ENCODE measurements at places on chromosomes 7 and 10.

DNA sequence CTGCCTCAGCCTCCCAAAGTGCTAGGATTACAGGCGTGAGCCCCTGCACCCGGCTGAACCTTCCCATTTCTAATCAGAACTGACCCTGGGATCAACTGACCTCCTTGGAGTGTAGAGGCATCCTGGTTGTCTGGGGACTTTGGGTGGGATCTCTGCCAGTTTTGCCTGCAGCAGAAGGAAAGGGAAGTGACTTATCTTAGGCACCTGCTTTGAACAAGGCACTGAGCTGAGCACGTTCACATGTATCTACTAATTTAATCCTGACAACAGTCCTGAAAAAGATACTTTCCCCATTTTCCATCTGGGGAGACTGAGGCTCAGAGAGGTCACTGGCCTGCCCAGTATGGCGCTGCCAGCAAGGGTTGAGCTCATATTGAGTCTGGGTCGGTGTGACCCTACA is 153.4 kb downstream of the CUX1 start:
- no peak for DNase-seq

- no peak for DNase-seq
These were observed 36.7 kb downstream of the WAC start for GRCh38 chr10:28569506-28570159.

DNA sequence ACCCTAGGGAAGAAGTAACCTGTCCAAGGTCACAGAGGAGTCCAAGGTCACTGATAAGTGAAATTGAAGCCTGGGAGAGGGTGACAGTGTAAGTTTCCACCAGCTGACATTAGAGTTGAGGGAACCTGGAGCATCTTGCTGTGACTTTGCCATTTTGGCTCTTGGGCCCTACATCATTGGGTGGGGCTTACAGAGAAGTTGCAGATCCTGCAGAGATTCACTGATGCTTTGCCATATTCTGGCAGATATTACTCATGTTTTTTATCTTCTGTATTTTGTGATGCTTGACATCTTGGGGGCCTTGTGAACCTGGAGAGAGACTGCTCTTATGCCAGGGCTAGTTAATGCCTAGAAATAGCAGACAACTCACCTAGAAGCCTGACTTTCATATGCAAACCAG is 36.5 kb downstream of the SMKR1 start:
- no peak for DNase-seq

DNA sequence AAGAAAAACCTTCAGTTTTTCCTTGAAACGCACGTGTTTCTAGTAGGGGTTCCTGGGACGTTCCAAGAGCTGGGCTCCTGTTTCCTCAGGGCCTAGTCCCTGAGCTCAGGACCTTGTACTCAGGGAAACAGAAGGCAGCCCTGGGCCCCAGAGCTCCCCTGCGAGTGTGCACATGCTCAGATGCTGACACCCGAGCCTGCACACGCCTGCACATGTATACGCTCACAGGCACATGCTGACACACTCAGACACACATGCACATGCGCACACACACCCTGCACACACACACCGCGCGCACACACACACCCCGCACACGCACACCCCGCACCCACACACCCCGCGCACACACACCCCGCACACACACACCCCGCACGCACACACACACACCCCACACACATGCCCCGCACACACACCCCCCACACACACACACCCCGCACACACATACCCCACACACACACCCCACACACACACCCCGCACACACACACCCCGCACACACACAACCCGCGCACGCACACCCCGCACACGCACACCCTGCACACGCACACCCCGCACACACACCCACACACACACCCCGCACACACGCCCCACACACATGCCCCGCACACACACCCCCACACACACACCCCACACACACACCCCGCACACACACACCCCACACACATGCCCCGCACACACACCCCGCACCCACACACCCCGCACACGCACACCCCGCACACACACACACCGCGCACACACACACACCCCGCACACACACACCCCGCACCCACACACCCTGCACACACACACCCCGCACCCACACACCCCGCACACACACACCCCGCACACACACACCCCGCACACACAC is 52.2 kb downstream of the CALML3 start:
- no peak for DNase-seq

GRCh38 chr10:103147645-103148044 is 45.4 kb downstream of the NT5C2 start:
- no peak for DNase-seq

DNA sequence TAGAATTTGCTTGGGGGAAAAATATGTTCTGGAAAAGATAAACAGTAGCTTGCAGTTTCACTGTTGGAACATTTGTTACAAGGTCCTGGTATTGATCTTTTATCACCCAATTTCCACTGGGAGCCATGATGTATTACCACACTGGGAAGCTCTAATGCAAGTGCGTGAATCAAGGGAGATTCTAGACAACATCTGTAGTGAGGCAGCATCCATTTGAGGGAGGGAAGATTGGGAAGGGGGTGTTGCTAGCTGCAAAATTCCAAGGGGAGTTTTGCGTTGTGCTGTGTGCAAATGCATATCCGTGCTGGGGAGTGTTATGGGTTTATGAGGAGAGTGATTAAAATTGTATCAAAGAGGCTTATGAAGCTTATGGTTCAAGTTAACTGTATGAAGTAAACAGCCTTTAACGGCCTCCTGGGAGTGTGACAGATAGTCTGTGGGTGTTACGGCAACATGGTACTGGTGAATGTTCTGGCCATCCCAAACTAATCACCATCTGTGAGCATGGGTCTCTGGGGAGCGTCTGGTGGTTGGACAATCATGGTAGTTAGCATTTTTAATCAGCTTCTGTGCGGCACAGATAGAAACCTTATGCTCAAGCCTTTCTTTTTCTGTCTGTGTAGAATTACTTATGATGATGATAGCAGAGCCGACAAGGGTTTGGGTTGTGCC is 601.9 kb upstream of the GALNT17 start:
- no peak for DNase-seq

DNA sequence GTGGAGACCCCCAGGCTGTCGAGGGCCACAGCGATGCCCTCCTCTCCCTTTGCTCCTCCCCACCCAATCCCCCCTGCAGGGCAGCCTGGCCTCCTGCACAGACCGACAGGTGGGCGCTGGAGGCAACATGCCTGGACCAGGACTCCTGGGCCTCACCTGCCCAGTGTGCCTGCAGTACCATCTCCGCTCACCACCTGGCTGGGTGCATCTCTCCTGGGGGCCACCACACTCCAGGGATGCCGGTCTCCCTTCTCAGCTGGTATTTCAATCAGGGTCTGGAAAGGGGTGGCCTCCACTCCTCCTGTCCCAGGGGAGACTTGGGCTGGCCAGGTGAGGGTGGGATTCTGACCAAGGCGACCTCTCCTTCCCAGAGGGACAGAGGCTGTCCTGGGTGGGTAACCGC is 17.2 kb upstream of the CFAP46 start:
- DNase-seq = no peak

All from stimulated activated CD4-positive, alpha-beta T cell treated with anti-CD3 and anti-CD28 coated beads, TNF-alpha, amount 100 ng/mL, for 24 hours (primary cell).